ENCODE measurements at places on chromosomes 4 and X.

GRCh38 chr4:128676095-128676494 is 133.4 kb upstream of the JADE1 start:
- DNase-seq: no peak

DNA sequence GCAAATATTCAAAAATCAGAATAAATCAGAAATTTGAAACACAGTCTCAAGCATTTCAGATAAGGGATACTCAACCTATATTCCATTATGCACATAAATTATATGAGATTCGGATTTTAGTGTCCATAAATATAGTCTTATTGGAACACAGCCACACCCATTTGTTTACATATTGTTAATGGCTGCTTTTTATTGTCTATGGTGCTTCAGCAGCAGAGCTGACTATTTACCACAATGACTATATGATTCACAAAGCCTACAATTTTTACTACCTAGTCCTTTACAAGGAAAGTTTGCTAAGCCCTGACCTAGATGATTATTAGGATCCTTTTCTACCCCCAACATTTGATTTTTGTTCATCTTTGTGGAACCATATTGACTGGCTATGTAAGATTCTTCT is 63.9 kb downstream of the IL1RAPL1 start:
- DNase-seq: no peak

GRCh38 chr4:25454476-25454875 is 77.4 kb downstream of the ANAPC4 start:
- DNase-seq: no peak

DNA sequence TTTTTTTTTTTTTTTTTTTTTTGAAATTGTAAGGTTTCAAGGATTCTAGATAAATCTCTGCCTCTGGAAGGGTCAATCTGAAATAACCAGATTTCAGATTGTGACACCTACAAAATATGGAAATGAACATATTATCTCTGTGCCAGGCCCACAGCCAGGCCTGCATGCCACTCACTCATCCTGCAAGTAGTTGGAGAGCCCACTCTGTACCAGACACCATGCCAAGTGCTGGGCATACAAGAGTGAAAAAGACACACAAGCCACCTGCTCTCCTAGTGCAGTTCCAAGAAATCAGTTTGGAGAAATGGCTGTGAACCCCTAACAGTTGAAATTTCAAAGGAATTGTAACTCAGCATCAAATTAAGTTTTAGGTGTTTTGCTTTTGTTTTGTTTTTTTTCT is 145.9 kb upstream of the NOCT start:
- no peak for DNase-seq

DNA sequence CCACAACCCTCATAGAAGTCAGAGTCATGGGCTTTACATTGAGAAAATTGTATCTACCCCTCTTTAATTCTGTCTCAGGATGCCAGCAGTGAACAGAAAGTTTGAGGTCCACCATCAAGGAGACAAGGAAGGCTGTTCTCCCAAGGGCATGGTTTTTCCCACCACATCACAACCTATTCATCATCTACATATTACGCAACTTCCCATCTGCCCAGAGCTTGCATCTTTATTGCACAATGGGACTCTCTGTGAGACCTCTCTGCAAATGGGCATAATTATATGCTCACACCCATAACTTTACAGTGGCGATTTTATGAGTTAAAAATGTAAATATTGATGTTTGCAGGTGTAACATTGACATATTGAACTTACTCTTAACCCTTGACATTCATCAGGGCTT is 38.9 kb downstream of the PAGE2 start:
- no peak for DNase-seq

GRCh38 chr4:88747351-88747750 is 49.7 kb upstream of the NAP1L5 start:
- DNase-seq: no peak

DNA sequence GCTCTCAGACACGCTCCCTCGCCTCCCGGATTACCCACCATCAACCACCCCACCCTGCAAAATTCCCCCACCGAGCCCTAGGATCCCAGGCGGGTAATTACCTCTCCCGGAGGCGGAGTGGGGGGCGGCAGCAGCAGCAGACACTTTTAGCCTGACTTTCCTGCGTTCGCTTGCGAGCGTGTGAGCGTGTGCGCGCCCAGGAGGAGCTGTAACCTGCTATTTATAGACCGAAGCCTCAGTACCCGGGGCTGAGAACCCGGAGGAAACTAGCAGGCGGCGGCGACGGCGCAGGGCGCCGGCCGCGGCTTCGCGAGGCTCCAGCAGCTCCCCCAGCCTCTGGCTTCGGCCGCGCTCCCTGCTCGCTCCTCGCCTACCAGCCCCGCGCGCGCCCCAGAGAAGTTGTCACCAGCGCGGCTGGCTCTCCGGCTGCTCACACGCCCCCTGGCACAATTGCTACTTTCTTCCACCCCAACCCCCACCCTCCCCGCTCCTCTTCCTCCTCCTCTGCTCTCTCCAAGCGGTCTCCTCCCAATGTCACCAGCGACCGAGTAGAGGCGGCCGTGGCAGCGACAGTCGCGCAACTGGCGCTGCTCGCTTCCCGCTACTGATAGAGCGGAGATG is at the start of gene INPP4B:
TSS of gene INPP4B (minus strand) at position 194 of the 621 bp plus-strand sequence.
- DNase-seq: no peak

DNA sequence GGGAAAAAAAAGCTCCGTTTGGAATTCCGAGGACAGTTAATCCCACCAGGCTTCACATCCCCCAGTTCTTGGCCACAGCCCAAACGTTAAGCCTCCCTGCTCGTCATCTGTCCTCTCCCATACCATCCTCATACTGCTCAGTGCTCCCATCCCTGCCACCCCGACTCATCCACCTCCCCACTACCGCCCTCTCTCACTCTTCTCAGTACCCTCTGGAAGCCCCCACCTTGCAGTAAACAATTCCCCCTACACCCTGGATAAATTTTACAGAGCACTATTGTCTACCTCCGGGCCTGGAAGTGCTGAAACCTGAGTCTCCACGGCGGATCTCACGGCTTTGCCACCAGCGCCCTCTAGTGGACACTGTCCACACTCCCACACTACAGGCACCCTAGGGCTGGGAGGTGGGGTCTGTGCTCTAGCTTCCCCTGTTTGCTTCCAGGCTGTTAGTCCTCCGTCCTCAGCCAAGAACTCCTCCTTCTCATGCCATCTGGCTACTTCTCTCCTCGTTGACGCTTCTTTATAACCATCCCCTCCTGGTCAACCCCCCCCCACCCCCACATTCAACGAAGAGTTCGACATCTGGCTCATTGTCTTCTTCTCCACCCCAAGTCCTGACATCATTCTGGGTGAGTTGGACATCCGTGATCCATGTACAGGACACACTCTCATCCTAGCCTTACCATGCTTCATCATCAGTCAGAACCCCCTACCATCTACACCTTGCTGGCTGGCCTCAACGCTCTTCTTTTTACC is 54.5 kb downstream of the RTL9 start:
- DNase-seq: no peak

GRCh38 chrX:140274811-140275525 is 229.9 kb downstream of the SOX3 start:
- DNase-seq: no peak

DNA sequence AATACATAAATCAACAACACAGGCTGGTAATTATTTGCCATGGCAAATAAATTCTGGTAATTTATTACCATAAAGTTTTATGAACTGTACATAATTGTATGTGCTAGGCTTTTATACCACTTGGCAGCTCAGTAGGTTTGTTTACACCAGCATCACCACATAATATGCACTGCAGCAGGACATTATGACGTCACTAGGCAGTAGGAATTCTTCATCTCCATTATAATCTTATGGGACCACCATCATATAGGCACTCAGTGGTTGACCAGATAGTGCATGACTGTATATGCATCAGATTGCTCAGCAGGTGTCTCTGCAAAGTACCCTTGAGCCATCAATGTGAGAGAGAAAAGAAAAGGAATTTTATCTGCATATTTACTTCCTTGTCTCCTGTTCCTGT is 295.4 kb downstream of the CFAP47 start:
- no peak for DNase-seq

- no peak for DNase-seq
These were observed 40.6 kb upstream of the ADGRG2 start for GRCh38 chrX:19162851-19163250.

GRCh38 chr4:105558277-105558676 is 5.9 kb downstream of the ARHGEF38 start:
- no peak for DNase-seq

DNA sequence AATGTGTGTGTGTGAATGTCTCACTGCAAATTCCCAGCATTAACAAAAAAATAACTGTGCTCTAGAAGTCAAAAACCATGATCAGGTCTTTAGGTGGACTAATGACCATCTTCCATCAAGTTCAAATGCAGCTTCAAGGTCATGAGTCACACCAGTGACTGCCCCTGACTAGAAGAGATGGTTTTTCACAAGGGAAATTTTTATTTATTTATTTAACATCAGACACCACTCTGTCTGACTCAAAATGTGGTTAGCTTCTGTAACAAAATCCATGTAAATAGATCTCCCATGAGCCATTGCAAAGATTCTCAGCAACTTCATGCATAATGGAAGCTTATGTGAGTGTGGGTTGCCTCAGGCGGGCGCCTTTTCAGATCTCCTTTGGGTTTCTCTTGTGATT is 219.2 kb downstream of the KIT start:
- DNase-seq: peak; percentile 57

DNA sequence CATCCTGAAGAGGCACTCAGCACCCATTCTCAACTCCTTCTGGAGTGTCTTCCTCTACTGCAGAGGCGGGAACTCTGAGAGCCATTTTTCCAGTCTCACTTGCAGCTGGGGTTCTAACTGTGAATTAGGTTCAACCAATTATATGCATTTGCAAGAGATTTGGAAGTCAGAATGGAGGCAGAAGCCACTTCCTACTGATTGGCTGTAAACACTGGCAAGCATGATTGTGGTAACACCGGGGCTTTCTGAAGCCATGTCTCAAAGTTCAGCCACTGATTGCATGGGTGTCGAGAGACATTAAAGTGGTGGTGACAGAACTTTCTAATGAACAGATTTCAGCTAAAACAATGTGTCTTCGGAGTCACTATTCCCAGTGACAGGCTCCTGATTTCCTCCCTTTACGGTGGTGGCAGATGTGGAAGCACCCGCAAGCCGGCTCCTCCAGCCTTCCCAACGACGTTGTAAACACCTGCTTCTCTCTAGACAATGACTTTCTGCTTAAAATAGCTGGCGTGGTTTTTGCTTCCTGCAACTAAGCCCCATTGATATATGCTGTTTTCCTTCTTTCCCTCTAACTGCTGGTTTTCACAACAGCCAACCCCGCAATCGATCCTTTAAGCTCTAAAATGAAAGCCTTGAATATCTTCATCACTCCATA is 92.0 kb downstream of the IRF2 start:
- no peak for DNase-seq

GRCh38 chrX:105822138-105823091 is at the start of gene NRK:
TSS of gene NRK (plus strand) at chrX:105822539. CDS start at chrX:105822846, 307 bp downstream.
- no peak for DNase-seq

DNA sequence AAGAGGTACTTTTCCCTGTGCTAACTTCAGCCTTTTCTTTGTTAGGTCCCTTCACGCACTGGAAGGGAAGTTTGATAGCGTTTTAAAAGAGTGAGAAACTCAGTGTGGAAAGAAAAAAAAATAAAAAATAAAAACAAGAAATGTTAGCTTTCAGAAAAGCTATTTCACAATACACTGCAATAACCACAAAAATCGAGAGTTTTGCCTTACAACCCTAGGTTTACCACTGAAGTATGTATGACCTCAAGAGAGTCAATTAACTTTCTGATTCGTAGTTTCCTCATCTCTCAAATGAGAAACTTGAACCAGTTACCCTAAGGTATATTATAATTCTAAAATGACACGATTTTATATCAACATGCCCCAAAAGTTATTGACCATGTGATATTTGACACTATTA is 93.9 kb upstream of the JADE1 start:
- no peak for DNase-seq

DNA sequence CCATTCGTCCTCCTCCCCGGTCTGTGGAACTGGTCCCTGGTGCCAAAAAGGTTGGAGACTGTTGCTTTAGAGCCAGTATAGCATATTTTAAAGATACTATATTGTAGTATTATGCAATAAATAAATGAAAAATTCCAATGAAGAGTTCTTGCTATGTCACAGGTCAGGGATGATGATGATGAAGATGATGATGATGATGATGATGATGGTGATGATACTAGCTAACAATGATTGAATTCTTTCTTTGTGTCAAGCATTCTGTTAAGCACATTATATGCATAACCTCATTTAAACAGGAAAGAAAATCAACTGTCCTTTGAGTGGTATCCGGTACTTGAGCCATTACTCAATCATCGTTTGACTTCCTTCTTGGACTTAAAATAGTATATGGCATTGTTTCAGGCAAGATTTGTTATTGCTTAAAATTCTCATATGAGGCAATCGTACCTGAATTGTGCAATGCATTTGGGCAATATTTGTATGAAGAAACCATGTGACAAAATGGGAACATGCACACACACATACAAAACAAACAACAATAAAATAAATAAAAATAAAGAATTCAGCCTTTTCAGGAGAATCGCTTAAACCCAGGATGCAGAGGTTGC is 22.8 kb upstream of the TLR2 start:
- no peak for DNase-seq

GRCh38 chr4:174764105-174764729 is 64.8 kb downstream of the GLRA3 start:
- DNase-seq: no peak

GRCh38 chr4:152605641-152606335 is 69.9 kb upstream of the FBXW7 start:
- DNase-seq: no peak

- DNase-seq: no peak
These were observed 160.4 kb upstream of the GPR101 start for GRCh38 chrX:137194164-137194563.

DNA sequence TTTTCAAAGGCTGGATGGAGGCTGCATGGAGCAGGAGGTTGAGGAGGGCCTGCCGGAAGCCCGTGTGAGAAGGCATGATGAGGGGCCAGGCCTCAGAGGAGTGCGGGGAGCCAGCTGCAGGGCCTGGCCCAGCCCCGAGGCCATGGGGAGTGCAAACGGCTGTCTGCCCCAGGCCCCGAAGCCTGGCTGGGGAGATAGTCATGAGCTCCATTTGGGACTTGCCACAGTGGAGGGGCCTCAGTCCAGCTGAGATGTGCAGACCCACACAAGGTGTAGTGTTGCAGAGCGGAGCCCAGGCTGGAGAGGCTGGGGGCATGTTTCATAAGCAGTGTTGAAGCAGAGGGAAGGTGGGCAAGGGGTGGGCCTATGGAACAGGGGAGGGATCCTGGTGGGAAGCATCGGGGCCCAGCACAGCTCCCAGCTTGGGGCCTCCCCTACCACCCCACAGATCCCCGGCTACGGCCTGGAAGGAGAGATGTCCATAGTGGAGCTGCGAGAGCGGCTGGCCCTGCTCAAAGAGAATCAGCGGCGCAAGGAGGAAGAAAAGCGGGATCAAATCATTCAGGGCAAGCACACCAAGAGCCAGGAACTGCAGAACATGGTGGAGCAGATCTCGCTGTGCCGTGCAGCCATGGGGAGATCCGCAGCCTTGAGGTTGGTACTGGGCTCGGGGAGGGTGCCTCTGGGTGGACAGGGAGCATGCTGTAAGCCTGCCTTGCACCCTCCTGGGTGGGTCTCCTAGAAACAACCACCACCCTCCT is 9.1 kb upstream of the RNF4 start:
- no peak for DNase-seq

GRCh38 chr4:166252487-166253402 is 379.7 kb downstream of the TLL1 start:
- no peak for DNase-seq

All from esophagus muscularis mucosa (tissue), 4 donors.